ENCODE measurements at places on chromosomes 2 and 18. TPM values are rescaled to one million over a fixed set of nuclear protein-coding genes. Genes with fewer than 3 reads are reported as not detected.
A peak's percentile ranks its signal among the peaks of the same experiment; 100 is the strongest.

DNA sequence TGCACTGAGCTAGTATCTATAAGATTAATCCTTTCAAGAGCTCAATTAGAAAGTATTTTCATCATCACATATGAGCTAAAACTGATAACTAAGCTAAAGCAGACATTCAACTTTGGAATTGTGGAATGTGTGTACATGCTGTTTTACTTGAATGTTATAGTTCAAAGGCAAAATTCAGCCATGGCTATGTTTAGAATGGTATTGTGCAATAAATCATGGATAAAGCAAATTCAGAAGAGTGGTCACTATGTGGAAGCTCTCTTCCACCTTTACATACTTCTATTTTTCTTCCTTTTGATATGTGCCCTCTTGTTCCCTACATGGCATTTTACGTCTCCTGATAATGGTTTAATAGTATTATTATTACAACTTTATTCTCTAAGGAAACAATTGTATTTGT, 1366.3 kb upstream of the LRRTM1 start:
- no peak for DNase-seq

GRCh38 chr18:21203126-21203525, 38.9 kb upstream of the GREB1L start:
- DNase-seq: no peak

GRCh38 chr2:121236101-121236640, 48.8 kb downstream of the TFCP2L1 start:
- no peak for DNase-seq

- no peak for DNase-seq
Measured at GRCh38 chr2:70039366-70039765, 47.9 kb upstream of the PCBP1 start.

UGT1A5 gene
- total RNA-seq: not detected

GRCh38 chr2:7373156-7373555, 455.9 kb downstream of the RNF144A start:
- DNase-seq: no peak

DNA sequence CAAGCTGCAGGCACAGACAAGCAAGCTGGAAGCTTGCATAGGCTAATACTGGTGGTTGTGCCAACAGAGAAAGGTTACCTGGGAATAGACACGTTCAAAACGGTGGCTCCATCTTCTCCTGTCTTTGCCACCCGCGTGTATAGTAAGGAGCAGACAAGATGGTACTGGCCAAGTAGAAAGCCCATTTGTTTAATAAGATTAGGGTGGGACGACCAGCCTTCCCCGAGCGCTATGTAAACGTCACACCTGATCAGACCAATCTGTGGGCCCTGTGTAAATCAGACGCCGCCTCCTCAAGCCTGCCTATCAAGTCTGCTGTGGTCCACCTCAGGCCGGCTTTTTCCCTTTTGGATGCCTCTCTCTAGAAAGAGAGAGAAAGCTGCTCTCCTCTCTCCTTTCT, 189.2 kb downstream of the LAMA1 start:
- no peak for DNase-seq

DNA sequence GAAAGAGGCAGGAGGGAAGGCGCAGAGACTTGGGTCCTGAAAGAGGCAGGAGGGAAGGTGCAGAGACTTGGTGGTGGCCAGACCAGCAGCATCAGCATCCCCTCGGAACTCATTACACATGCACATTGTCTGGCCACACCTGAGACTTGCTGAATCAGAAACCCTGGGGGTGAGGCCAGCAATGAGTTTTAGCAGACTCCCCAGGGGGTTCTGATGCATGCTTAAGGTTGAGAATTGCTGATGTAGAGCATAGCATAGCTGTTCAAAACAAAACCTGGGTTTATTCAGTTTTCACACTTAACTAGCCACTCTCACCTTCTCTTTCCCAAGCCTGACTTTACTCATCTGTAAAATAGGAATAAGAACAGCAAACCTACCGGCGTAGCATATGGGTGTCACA, 122.9 kb downstream of the MRO start:
- no peak for DNase-seq

RIT2 gene
- total RNA-seq: not detected

C2orf80 gene
- total RNA-seq: not detected

DNA sequence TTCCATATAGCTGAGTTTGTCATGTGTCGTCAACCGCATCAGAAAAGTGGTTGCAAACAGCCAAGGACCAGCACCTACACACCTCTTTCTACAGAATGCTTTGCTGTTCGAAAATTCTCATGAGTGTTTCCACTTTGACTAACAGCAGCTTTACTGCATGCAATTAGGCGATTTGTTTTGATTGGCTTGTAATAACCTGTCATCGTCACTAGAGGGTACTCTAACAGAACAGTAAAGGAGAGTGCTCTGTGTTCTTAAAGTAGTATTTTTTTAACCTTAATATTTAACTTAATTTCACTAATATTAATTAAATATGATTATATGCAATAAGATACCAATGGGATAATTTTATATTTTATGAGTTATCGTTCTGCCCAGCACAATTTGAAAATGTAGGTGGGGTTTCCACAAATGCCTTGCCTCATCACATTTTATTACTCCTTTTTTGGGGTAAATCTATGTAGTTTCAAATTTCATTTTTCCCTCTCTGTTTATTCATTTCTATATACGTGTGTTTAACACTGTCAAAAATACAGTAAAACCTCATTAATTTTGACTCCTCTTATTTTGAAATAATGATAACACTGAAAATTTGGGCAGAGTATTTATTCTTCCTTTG, 502.2 kb downstream of the NRXN1 start:
- no peak for DNase-seq

GRCh38 chr2:151771599-151772358, 37.5 kb upstream of the NEB start:
- DNase-seq: no peak

EMILIN1 gene
- 0.76 TPM for total RNA-seq

DNA sequence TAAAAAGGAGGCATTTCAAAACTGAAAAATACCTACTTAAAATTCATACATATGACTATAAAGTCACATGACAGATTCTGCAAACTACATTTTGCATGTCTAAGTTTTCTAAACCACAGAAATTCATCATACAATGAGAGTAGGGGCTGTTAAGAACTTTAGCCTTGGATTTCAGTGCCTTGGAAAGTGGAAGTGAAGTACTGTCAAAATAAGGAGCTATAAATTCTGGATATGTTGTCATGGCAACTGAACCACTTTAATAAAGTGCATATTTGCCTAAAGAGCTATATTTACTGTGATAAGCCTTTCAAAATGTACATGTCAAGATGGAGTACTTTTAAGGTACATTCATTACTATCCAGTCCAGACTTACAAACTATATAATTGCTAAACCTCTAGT, 227.1 kb downstream of the RAB3GAP1 start:
- no peak for DNase-seq

- DNase-seq: no peak
Measured at GRCh38 chr2:37689751-37690150, 18.3 kb upstream of the CDC42EP3 start.

GRCh38 chr2:111169268-111169667, 48.6 kb downstream of the BCL2L11 start:
- DNase-seq: no peak

GKN2 gene
- total RNA-seq: not detected

- DNase-seq: no peak
Measured at GRCh38 chr18:22778996-22779395, 154.1 kb upstream of the RBBP8 start.

GRCh38 chr2:125684256-125684655, 971.7 kb upstream of the GYPC start:
- DNase-seq: no peak

DNA sequence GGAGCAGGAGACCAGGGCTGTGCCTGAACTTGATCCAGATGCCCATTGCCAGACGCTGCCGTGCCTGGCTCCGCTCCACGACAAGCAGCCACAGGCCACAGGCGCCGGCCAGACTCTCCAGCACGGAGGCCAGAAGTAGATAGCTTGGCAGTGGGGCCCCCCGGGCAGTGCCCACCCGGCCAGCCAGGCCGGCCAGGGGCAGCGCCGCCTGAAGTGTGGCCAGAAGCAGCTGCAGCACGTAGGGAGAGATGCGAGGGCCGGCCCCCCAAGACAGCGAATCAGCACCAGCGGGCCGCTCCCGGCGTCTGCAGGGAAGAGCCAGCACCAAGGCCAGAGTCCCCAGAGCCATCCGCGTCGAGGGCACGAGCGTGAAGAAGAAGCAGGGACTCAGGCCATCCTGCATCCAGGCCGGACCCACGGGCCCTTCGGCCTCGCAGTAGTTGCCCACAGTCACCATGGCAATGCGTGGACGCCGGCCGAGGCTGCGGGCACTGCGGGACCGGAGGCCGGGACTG, 484 bp downstream of the ABCB6 start:
- peak; percentile 47 for DNase-seq

DNA sequence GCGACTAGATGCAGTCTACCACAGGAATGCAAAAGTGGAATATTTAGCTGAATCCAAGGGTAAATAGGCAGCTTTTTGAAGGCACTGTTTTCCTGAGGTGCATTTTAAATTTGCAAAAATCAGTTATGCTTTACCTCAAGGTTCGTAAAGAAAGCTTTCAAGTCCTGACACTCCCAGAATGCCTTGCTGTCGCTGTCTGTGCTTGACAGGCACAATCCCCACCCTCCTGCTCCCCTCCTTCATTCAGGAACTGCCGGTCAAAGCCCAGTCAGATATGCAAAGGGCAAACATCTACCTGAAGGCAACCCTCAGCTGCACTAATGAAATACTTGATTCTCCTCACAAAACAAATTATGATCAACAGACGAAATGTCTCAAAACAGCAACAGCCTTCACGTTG, 97.4 kb upstream of the DDX18 start:
- DNase-seq: no peak

- peak; percentile 56 for DNase-seq
Measured at GRCh38 chr18:79680100-79680879, 687 bp downstream of the CTDP1 start.

- no peak for DNase-seq
Measured at GRCh38 chr2:19805266-19805665, 96.5 kb downstream of the TTC32 start.

- DNase-seq: no peak
Measured at GRCh38 chr2:216700781-216701180, 5.4 kb upstream of the IGFBP5 start.

DNA sequence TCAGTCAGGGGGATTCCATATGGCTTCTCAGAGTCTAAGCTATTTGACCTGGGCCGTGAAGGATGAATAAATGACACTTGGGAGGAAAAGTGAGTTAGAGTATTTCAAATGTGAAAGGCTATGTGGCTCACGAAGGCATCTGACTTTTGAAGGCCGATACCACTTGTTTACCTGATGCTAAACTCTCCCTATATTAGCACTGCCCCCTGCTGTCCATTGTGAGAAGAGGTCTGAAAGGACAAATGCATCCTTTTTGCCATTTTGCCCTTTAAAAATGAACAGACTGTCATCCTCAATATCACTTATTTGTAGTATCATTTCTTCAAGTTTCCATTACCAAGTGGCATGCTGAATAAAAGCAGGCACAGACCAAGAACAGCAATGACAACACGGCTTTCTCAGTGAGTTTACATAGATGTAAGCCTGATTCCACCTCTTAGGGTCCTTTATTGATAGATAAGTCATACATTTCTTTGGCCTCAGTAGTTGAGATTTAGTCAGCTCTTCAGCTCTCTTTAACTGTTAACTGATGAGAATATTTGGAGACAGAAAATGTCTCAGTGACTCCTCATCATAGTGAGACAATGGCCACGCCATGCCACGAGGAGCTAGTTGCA, 40.1 kb downstream of the DOCK10 start:
- peak; percentile 59 for DNase-seq

DNA sequence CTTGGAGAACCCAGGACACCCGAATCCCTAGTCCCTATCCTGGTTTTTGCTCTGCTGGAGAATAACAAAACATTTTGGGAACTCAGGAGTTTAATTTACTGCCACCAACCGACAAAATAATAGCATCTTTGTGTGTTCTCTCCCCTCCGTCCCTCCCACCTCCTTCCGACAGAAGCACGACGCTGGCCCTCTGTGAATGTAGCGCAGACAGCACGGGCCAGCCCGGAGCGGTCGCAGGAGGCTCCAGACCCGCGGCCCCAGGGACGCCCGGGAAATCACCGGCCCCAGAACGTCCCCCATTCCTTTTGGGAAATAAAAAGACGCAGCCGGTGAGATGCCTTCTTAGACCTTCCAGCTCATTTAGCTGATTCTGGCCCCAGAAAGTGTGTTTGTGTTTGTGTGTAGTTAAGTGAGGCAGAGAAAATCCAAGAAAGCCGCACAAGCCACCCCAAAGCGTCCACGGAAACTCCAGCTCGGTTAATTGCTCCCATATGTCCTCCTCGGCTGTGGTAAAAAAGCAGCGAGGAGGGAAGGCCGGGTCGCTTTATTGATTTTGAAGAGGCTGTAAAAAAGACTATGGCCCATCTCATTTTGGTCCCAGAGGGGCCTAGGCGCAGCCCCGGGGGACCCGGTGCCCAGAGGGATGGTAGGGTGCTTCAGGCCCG, 577 bp upstream of the TANC1 start:
- DNase-seq: no peak

TCF23 gene
- total RNA-seq: not detected

DNA sequence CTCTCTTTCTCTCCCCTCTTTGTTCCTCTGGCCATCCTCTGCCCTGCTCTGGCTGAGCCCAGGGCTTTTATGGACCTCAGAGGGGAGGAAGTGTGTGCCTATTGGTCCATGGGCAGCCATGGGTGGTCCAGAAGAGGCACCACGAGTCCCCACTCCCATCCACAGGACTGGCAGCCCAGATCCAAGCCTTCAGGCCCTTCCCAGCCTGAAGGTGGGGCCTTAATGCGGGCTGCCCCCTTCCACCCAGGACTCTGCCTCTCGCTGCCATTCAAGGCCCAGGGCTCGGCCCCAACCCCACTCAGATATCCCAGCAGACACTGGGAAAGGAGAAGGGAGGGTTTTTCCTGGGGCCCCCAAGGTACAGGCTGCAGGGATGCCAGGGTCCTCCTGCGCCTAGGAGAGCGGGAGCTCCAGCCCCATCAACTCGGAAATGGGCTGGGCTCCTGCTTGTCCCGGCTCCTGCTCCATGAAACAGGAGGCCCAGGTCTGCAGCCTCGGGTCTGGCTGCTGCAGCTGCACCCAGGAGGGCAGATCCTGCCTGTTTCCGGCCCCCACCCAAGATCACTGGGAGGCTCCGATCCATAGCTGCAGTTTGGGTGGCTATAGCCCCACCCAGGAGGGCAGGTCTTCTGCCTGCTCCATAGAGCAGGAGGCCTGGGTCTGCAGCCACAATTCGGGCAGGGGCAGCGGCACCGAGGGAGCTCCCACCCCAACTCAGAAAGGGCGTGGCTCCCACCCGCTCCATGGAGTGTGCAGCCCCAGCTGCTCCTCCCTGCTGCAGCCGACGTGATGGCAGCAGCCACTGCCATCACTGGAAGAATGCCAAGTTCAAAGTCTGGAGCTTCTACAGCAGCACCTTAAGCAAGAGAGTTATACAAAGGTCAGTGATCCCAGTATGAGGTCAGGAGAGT, 116.6 kb upstream of the RBBP8 start:
- DNase-seq: no peak

All from activated naive CD8-positive, alpha-beta T cell treated with anti-CD3 and anti-CD28 coated beads for 36 hours (primary cell).